Mammary epithelial cell (primary cell): ENCODE measurements at places on chromosomes 3 and 15. TPM values are rescaled to one million over a fixed set of nuclear protein-coding genes. Genes with fewer than 3 reads are reported as not detected.

Gene HACL1
- total RNA-seq, result 22.5 TPM

Gene HTR3E
- total RNA-seq, result not detected in 2 replicates

Gene GOLGA6L10
- 0.33 TPM for total RNA-seq

Gene MUC20
- 0.33 TPM for total RNA-seq

Gene GP5
- 0.11 and 0.42 TPM in 2 replicates for total RNA-seq

Gene CDCP1
- 126 TPM for total RNA-seq

Gene EPHB1
- total RNA-seq, result 0.24 TPM in 1 of 2 replicates, not detected in the other

Gene CLDN18
- not detected for total RNA-seq

Gene SLITRK3
- total RNA-seq, result not detected in 2 replicates

Gene HESX1
- 0.68 and 1.1 TPM in 2 replicates for total RNA-seq

Gene METTL6
- 21.5 TPM for total RNA-seq

Gene STRIT1
- total RNA-seq, result not detected

Gene RNF111
- total RNA-seq, result 26.9 and 30.7 TPM in 2 replicates

Gene PRSS50
- not detected in 2 replicates for total RNA-seq

Gene ANKUB1
- total RNA-seq, result 0.17 TPM

Gene RPUSD3
- 40.8 and 43.3 TPM in 2 replicates for total RNA-seq
